ENCODE measurements at places on chromosomes 4 and X.
A peak's percentile ranks its signal among the peaks of the same experiment; 100 is the strongest.

DNA sequence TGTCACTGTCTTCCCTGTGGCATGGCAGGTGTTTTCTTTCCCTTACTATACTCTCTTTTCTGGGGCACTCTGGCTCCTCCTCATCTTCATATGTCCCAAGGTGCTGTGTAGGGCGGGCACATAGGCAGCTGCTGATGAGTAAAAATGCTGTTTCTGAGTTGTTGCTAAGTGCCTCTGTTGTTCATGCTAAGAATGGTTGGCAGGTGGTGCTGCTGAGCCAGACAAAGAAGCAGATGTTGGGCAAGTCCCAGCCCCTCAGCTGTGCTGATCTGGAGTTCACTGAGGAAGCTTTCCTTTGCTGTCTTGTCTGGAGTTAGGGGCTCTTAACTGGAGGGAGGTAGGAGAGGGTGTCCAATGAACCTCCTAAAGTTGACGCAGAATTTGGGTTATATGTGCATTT is 40.6 kb downstream of the HADH start:
- no peak overlapping the region for H3K4me3 ChIP-seq
- peak; percentile 26 for DNase-seq

DNA sequence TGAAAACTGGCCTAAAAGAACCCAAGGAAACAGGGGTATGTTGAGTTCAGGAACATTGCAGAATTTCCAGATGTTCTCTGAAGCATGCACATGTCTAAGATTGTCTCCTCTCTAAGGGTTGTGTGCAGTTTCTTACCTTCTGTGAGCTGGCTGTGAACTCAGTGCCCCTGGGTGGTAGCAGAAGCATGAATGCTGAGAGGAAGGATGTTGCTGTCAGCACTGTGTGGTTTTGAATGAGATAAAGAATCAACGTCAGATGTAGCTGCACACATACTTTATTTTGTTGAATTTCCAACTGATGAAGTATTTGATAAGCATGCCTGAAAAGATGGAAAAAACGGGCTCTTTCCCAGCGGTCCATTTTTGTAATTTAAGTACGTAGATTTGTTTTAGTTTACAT is 23.8 kb upstream of the CD38 start:
- no peaks in the 10 kb centered on the region for H3K27me3 ChIP-seq
- peaks cover 40% of the 10 kb centered on the region for H3K4me1 ChIP-seq
- H3K27ac ChIP-seq, result no peak overlapping the region
- peaks cover 14% of the 10 kb centered on the region for H3K36me3 ChIP-seq

DNA sequence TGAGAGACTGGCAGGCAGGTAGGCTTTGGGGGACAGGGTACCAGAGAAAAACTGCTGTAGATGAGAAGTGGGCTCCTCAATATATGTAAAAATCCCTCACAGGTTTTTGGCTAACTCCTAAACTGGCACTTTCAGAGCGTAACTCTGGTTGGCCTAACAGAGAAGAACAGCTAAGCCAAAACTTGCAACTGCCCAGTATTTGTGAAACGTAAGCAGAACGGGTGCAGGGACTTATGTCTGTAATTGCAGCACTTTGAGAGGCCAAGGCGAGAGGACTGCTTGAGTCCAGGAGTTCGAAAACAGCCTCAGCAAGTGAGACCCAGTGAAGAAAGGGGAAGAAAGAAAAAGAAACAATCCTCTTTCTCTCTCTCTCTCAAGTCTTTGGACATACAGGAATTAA is 25.0 kb downstream of the EIF4E start:
- no peak for DNase-seq
- no peaks in the 10 kb centered on the region for H3K27me3 ChIP-seq
- no peak overlapping the region for H3K4me3 ChIP-seq
- H3K4me1 ChIP-seq, result peaks cover 74% of the 10 kb centered on the region

- H3K4me3 ChIP-seq, result no peak overlapping the region
- peaks cover 21% of the 10 kb centered on the region for H3K27me3 ChIP-seq
- no peak for DNase-seq
- no peaks in the 10 kb centered on the region for H3K36me3 ChIP-seq
These were observed 10.5 kb downstream of the SLC34A2 start for GRCh38 chr4:25666031-25666630.

- no peaks in the 10 kb centered on the region for H3K36me3 ChIP-seq
- no peak overlapping the region for H3K4me3 ChIP-seq
- H3K27ac ChIP-seq, result no peak overlapping the region
- H3K27me3 ChIP-seq, result no peaks in the 10 kb centered on the region
These were observed 17.7 kb upstream of the SLC39A8 start for GRCh38 chr4:102362922-102363432.

GRCh38 chr4:182348779-182349326 is 105.7 kb downstream of the TENM3 start:
- no peak for DNase-seq
- no peak overlapping the region for H3K4me3 ChIP-seq
- no peak overlapping the region for H3K27ac ChIP-seq
- no peaks in the 10 kb centered on the region for H3K27me3 ChIP-seq

DNA sequence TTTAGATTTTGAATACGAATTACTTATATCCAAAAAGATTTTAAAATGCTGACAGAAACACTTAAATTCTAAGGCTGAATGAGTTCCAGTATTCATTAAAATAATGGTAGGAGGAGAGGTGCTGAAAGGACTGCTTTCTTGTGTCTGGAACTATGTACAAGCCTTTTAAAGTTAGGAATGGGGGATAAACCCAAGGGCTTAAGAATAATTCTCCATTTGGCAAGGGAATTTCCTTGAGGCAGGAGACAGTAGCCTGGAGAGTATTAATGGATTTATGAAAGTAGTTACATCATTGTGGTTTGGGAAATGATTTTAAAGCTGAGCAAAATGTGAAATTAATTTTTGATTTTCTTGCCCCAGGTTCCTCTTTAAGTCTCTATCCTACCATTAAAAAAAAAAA is 266.5 kb upstream of the KCNIP4 start:
- H3K27me3 ChIP-seq, result no peaks in the 10 kb centered on the region
- H3K36me3 ChIP-seq, result no peaks in the 10 kb centered on the region
- H3K4me3 ChIP-seq, result no peak overlapping the region
- H3K27ac ChIP-seq, result no peak overlapping the region
- no peaks in the 10 kb centered on the region for H3K4me1 ChIP-seq
- no peak for DNase-seq

- H3K27me3 ChIP-seq, result peaks cover 7% of the 10 kb centered on the region
- H3K27ac ChIP-seq, result no peak overlapping the region
- DNase-seq, result no peak
- no peaks in the 10 kb centered on the region for H3K4me1 ChIP-seq
These were observed 45.8 kb downstream of the ANXA10 start for GRCh38 chr4:168138143-168138542.

DNA sequence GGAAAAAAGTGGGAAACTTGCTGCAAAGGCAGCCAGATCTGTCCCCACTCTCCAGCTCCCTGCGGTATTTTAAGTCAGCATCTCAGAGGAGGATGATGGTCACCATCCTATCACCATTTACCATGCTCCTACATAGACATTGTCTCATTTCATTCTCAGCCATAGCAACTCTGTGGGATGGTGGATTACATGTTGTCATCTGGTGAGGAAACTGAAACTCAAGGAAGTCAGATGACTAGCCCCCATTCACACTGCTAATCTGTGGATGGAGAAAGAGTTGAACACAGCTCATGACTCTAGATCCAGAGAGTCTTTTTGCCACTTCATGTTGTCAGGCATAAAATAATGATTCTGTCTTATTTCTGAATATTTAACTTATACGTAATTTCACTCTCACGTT is 323.5 kb downstream of the PTTG2 start:
- H3K27ac ChIP-seq, result no peak overlapping the region
- H3K27me3 ChIP-seq, result no peaks in the 10 kb centered on the region
- DNase-seq, result no peak
- H3K4me1 ChIP-seq, result peaks cover 5% of the 10 kb centered on the region

DNA sequence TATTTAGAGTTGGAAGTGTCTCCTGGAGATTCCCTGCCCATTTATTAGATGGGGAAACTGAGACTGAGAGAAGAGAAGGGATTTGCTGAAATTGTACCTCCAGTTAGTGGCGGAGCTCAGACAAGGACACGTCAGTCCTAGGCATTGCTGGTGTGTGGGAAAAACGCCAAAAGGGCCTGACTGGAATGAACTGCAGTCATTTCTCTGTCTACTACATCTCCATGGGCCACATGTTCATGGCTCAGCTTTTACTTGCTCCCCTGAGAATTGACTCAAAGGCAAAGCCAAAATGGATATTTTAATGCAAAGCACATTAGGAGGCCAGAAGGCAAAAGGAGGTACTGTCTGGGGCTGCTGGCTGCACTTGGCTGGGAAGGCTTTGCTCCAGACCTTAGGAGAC is 3.9 kb downstream of the TFDP3 start:
- no peak overlapping the region for H3K27ac ChIP-seq
- H3K4me3 ChIP-seq, result no peak overlapping the region
- no peaks in the 10 kb centered on the region for H3K27me3 ChIP-seq
- no peak for DNase-seq

DNA sequence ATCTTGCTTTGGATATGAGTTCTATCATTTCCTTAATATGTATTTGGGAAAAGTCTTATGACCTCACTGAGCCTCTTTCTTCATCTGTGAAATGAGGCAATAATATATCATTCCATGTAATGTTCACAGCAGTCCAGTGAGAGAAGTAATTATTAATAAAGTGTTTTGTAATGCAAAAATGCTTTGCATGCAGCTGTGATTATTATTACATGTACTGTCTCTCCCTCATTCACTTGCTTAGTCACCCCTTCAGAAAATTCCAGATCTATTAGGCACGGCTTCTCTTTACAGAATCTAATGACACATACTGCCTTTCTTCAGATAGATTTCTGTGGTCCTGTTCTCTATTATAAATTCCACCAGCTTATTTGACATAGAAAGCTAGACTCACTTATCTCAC is 53.5 kb upstream of the FGF13 start:
- no peaks in the 10 kb centered on the region for H3K36me3 ChIP-seq
- no peaks in the 10 kb centered on the region for H3K4me1 ChIP-seq
- no peaks in the 10 kb centered on the region for H3K27me3 ChIP-seq

DNA sequence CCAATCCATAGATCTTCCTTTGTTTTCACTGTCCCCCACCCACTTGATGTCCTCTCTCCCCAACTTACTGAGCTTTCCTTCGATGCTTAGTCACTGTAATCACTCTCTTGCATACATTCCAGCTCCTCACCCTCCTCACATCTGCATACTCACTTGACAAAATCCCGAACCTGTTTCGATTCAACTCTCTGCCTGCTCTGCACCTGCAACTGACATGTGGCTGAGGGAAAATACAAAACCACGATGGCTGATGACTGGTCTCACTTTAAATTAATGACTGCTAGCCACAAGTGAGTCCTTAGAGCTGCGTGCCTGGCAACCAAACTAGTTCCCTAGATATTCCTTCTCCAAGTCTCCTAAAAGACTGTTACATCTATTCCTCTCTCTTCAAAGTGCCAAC is 70.4 kb upstream of the FHL1 start:
- no peaks in the 10 kb centered on the region for H3K4me1 ChIP-seq
- no peak overlapping the region for H3K27ac ChIP-seq
- no peaks in the 10 kb centered on the region for H3K36me3 ChIP-seq
- DNase-seq, result no peak
- H3K4me3 ChIP-seq, result no peak overlapping the region
- peaks cover 17% of the 10 kb centered on the region for H3K27me3 ChIP-seq

- H3K4me3 ChIP-seq, result no peak overlapping the region
- H3K36me3 ChIP-seq, result no peaks in the 10 kb centered on the region
These were observed 236.1 kb upstream of the EDNRA start for GRCh38 chr4:147244786-147245185.

DNA sequence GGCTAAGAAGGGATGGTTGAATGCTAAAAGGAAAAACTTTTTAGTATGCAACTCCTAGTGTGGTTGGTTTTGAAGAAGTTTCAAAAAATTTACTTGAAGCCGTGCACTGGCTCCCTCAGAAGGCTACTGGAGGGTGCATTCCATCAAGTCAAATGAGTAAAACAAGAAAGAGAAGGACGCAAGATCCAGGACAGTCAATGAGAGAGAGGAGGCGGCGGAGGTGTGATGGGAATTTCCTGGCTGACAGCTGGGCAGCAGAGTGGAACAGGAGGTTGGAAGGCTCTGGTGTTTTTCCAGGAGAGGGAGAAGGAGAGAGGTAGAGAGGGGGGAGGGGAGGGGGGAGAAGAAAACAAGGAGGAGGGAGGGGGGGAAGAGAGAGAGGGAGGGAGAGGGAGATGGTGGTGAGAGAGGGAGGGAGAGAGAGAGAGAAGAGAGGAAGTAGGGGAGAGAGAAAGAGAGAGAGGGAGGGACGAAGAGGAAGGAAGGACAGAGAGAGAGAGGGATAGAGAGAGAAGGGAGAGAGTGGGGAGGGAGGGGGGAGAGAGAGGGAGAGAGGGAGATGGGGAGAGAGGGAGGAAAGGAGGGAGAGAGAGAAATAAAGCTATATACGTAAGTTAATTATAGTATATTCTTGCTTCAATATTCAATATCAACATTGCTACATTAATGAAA is 126.4 kb downstream of the SH3KBP1 start:
- peaks cover 3% of the 10 kb centered on the region for H3K36me3 ChIP-seq
- no peaks in the 10 kb centered on the region for H3K27me3 ChIP-seq
- DNase-seq, result no peak
- H3K4me3 ChIP-seq, result peak overlapping the region; percentile 63

DNA sequence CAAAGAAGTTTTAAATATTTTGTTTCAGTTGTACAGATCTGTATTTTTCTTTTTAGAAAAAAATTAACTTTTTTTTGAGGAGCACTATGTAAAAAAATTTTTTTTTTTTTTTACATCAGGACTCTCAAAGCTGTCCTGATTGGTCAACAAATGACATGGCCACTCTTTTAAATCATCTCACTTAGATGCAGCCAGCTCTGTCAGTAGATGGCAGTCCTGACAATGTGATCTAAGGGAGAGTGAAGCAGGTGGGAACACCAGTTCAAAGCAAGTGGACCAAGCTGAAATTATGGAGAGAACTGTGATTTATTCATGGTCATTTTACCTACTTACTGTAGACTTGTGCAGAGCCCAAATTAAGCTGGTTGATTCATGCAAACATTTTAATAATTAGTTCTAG is 174.7 kb upstream of the GPRIN3 start:
- no peak overlapping the region for H3K27ac ChIP-seq
- no peaks in the 10 kb centered on the region for H3K27me3 ChIP-seq
- peaks cover 2% of the 10 kb centered on the region for H3K36me3 ChIP-seq
- DNase-seq, result no peak
- H3K4me3 ChIP-seq, result no peak overlapping the region
- H3K4me1 ChIP-seq, result no peaks in the 10 kb centered on the region

DNA sequence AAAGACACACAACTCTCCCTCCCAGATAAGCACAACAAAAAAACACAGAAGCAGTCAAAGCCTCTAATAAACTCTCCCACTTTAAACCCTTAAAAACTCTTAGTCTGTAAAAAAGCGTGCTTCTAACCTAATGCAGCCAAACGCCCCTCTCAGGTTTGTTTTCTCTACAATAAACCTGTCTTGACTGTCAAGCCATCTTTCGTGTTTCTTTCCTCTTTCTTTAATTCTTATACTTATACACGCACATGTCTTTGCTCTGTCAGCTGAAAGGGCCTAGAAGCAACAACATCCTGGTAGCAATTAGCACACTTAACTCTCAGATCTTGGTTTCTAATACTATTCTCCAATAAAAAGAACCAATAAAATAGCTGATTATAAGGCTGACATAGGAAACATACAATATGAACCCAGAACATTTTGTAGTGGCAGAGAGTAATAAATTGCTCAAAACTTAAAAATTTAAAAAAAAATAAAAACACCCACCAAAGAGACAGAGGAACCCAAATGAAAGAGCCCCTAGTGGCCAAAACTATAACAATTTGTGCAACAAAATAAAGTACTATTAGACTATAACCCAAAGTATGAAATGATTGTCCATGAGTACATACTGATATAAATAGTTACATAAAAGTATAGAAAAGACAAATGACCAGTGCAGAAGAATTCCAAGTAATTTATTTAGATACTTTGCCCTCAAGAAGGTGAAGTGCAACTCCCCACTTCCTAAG is 440.4 kb upstream of the ADGRL3 start:
- DNase-seq, result no peak
- no peaks in the 10 kb centered on the region for H3K4me1 ChIP-seq
- no peak overlapping the region for H3K27ac ChIP-seq
- H3K36me3 ChIP-seq, result no peaks in the 10 kb centered on the region
- H3K4me3 ChIP-seq, result no peak overlapping the region
- H3K27me3 ChIP-seq, result no peaks in the 10 kb centered on the region

All from effector memory CD8-positive, alpha-beta T cell (primary cell).